ENCODE measurements at places on chromosomes 2 and 18.

DNA sequence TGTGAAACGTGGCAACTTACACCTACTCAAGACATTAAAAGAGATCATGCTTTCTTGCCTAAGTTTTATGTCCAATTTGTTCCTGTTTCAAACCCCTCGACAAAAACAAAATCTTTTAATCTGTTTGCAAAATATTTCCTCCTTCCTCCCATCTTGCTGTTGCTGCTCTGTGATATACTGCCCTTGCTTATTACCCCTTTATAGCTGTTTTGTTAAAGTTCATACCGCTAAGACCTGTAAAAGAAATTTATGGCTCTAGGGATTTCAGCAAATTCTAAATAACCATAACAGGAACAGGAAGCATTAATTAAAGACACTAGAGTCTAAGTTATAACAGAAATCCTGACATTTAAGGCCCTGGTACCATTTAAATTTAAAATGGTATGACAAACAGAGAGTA lies 1268.2 kb upstream of the PIK3C3 start:
- no peak for DNase-seq

- no peak for DNase-seq
These were observed 9.0 kb upstream of the TWIST2 start for GRCh38 chr2:238838786-238839327.

GRCh38 chr2:171547720-171548119 lies 25.4 kb downstream of the CYBRD1 start:
- DNase-seq, result peak; percentile 25

GRCh38 chr2:233980955-233981561 lies 63.9 kb downstream of the TRPM8 start:
- no peak for DNase-seq

DNA sequence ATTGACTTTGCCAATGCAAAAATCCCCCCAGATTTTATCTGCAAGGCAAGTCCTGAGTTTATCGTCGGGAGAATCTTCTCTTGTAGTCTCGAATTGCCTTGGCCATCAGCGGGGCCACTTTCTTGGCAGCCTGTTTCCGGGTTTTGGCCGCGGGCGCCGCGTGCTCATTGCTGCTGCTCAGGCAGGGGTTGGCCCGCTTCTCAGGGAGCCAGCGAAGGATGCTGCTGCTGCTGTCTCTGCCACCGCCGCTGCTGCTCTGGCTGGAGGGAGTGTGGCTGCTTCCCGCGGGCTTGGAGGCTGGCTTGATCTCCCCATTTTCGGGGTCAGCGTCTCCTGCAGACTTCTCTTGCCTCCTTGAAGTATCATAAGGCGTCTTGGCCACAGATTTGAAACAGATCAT lies 2.5 kb downstream of the ELOA2 start:
- DNase-seq, result no peak

DNA sequence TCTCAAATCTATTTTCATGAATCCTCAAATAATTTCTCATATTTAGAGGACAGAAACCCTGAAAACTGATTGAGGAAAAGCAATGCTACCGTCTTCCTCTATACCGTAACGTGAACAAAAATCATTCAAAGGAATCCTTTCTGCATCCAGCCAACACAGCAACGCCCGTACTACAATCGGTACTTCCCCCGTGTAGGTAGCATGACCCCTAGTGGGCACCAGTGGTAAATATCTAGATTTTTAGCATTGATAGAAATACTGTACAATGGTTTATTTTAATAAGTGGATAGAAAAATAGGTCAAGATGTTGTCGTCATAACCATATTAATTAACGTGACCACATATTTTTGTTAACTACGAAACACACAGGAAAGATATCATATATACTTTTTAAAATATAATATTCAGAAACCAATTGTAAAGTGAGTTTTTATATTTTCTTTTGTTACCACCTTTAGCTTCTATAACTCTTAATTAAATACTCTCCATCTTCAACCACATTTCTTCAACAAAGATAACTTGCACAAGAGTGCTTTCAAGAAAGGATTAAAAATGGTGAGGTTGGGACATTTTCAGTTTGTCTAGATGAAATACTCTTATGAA lies 194.1 kb downstream of the SS18 start:
- peak; percentile 56 for DNase-seq

GRCh38 chr2:74255660-74256213 lies 57.3 kb downstream of the MTHFD2 start:
- DNase-seq, result no peak

- no peak for DNase-seq
These were observed 1.2 kb downstream of the CDH20 start for GRCh38 chr18:61334491-61334850.

- no peak for DNase-seq
These were observed 40.4 kb upstream of the NETO1 start for GRCh38 chr18:72908181-72908580.

GRCh38 chr18:54229421-54230059 lies 5.1 kb upstream of the MBD2 start:
- no peak for DNase-seq

- DNase-seq, result no peak
These were observed 130.4 kb upstream of the PELI1 start for GRCh38 chr2:64274399-64275173.

DNA sequence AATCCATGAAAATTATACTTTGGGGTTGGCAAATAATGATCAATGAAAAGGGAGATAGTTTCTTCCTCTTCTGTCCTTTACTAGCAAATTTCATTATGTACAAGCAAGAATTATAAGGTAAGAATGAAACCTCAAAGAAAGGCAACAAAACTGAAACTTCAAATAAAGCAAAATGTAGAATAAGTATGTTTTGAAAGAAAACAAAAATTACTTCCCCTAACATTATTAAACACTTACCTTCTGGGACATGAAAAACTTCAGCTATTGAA lies 29.4 kb downstream of the THADA start:
- no peak for DNase-seq

- DNase-seq, result peak; percentile 52
These were observed 4.4 kb upstream of the ZEB2 start for GRCh38 chr2:144524118-144525009.

DNA sequence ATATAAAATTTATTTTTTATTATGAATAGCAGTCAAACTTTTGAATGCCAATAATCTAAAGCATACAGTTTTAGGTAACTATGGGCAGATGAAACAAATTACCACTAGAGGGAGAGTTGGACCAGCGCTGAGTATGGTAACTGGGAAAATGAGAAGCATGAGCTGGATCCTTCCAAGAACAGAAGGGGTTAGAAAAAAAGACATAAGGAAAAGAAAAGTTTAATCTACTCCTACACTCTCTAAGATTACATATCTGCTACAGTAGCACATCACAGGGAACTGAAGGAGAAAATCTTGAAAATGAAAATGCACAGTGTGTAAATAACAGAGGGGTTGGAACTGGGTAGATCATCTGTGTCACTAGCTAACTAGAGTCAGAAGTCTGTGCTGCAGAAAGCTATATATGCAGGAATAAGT lies 15.5 kb downstream of the REG3G start:
- no peak for DNase-seq

GRCh38 chr2:132392221-132392620 lies 24.4 kb upstream of the GPR39 start:
- DNase-seq, result peak; percentile 4

DNA sequence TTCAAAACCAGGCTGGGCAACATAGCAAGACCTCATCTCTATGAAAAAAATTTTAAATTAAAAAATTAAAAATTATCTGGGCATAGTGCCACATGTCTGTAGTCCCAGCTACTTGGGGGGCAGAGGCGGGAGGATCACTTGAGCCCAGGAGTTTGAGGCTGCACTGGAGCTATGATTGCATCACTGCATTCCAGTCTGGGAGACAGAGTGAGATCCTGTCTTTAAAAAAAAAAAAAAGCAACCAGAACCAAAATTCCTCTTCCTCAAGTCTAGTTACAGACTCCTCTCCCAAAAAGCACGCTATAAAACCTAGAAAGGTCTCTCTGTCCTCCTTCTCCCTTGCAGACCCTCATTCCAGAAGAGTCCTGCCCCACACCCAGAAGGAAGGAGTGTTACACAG lies 23.9 kb downstream of the TNFAIP6 start:
- DNase-seq, result peak; percentile 70

DNA sequence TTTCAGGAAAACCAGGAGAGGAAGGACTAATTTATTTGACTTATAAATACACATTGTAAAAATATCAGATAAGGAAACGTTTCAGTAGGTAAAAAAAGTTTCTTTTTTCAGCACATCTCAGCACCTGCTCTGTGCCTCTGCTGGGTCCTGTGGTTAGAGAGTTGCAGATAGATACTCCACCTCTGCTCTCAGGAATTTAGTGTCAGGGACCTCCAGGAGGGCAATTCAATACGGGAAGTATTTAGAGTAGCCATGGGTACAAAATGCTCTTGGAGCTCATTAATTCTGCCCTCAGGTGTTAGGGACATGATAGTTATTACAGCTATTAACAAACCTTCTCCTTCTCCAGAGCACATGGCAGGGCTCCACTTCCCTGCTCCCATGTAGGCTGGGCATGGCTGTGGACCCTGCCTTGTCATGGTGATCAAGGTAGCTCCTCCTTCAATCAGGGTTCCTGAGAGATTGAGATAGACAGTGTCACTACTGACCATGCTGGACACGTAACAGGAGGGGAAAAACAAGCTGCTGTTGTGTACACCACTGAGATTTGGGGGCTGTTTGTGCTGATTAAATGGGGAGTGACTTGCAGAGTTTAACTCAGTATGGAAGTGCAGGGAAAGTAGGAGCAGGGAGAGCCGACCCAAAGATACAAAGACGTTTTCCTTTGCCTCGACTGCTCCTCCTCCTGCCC lies 185.6 kb upstream of the COPS8 start:
- DNase-seq, result no peak

DNA sequence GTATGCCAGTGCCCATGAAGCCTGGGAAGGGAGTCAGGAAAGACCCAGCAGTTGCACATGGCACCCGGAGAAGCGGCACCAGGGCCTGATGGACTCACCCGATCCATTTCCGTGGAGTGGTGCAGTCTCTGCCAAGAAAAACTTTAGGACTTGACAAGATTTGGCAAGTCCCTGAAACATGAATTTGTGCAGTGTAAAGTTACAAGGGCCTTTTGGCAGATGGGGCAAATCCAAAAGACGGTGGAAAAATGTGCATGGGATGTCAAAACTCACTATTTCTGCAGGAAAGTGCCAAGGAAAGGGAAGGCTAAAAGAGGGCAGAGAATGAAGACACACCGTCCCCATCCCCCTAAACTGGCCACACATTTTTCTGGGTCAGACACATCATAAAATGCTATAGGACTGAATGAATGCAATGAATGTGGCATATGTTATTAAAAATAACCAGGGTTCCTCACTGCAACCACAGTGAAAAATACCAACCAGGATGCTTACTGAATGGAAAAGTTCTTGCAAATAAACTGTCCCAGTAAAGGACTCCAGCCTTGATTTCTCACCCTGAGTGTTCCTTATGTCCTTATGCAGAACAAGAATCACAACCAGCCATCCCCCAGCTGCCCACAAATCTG lies 173.5 kb upstream of the SIX2 start:
- DNase-seq, result no peak

DNA sequence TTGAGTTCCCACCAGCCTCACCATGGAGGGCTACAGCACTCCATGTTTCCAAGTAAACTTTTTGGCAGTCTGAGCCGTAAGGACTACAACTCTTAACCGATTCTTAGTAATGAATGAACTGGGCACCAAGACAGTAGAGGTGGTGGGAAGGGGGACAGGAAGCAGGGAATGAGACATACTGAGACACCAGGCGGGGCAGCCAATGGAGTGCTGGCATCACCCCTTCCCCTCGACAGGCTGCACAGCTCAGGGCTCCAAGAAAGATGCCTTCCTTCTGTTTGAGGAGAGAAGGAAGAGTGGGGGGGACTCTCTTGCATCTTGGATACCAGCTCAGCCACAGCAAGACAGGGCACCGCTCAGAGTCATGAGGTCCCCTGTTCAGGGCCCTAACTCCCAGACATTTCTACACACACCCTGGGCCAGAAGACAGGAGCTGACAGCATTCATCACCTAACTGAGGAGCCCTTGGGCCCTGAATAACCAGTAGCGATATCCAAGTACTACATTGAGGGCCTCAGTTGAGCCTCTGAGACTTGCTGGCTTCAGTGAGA lies 45.2 kb downstream of the USP34 start:
- DNase-seq, result no peak

DNA sequence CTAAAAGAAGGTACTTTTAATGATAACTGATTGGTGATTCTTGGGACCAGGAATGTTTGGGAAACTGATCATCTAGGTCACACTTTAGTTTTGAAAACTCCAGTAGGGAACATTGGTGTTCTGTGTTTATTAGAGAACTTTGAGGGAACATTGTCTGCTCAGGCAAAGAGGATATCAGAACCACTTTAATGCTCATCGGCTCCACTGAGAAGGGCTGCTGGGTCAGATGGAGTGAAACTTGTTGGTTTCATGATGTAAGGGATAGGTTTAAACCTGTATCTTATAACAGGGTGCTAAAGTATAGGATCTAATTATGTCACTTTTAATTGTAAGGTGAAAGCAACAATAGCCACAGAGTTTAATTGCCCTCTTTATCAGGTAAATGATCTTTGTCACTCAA lies 14.2 kb upstream of the POLI start:
- DNase-seq, result no peak

DNA sequence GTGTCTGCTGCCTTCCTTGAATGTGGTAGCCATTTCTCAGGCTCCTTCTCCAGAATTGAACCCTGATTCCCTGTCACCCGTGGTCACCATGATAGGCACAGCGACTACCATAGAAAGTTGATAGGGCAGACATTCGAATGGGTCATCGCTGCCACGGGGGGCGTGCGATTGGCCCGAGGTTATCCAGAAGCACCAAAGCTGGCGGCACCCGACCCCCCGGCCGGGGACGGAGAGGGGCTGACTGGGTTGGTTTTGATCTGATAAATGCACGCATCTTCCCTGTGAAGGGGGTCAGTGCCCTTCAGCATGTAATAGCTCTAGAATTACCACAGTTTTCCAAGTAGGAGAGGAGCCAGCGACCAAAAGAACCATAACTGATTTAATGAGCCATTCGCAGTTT lies 94.0 kb upstream of the ANKRD30BL start:
- no peak for DNase-seq

GRCh38 chr2:10452312-10452711 lies 4.2 kb upstream of the ODC1 start:
- peak; percentile 92 for DNase-seq

DNA sequence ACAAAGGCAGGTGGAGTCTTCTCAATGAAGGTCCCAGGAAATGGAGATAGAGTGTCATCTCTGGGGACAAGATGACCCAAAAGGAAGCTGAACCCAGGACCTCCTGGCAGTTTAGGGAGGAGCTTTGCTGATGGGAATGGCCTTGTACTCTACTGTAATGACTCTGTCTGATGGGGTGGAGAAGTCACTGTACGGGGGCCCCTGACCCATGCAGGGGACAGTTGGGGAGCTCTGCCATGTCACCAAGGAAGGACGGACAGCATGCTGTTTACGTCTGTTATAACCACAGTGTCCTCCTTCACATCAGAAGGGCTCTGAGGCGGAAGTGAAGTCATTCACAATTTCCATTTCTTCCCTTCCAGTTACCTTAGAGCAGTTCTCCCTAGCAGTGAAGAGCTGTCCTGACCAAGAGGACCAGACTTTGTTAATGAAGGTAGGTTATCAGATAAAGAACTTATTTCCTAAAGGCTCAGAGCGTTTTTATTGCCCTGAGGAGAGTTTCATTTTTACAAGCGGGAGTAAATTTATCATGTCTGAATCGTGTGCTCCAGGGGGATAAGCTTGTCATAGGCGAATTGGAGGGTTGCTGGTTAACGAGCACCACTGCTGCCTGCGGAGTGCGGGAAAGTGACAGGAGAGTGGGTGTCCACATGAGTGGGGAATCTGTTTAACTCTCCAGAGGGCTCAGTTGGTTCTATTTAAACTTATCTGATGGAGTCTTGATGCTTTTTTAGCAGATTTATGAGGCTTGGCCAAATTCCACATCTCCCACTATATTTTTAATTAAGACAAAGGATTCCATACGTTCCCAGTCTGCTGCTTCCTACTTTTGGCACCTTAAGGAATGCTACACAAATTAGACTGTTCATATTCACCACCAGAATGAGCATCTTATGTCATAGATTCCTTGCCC lies 71.6 kb upstream of the BCL2L11 start:
- DNase-seq, result no peak

Data from EL (cell line).